ENCODE measurements at places on chromosomes 12 and 14.
A peak's percentile ranks its signal among the peaks of the same experiment; 100 is the strongest.

GRCh38 chr14:50859296-50859624 is 12.6 kb upstream of the ABHD12B start:
- DNase-seq, result no peak

- no peak for DNase-seq
These were observed 29.0 kb downstream of the CAPRIN2 start for GRCh38 chr12:30725739-30726138.

- no peak for DNase-seq
These were observed 204.0 kb downstream of the GRIN2B start for GRCh38 chr12:13777374-13777773.

GRCh38 chr14:87999277-87999676 is 5.7 kb upstream of the GPR65 start:
- DNase-seq, result no peak

DNA sequence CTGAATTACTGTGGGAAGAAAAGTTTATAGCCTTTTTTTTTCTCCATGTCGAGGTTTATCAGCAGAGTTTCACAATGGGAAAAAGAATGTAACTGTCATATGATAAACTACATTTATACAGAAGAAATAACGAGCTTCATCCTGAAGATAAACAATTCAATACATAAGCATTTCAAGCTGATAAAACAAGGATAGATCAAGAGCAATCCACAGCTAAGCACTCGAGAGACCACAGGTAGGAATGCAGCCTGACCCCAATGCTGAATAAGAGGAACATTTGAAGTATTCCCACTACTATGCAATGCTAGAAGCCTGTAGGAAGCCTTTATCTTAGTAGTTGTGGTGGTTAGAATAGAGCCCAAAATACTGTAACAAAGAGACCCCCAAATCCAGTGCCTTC is 32.6 kb upstream of the DAAM1 start:
- no peak for DNase-seq

DNA sequence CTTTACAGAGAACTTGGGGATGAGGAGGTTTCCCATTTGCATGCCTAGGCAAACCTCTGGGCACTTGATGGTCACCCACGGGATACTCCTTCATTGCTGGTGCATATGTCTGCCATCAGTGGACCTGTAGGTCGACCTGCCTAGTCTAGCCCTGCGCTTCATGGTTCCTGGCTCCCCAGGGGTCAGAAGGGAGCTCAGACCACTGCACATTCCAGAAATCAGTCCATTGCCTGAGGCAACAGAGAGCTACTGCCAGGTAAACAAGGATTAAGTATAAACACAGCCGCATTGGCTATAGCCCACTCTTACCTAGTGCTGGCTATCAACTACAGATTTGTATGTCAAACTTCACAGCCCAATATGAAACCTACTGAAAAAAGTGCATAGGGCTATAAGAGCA is 476.4 kb downstream of the SOX5 start:
- DNase-seq, result no peak

GRCh38 chr12:68924546-68924945 is 8.4 kb downstream of the CPM start:
- no peak for DNase-seq

GRCh38 chr12:116556964-116557698 is 2.0 kb upstream of the MAP1LC3B2 start:
- no peak for DNase-seq

- no peak for DNase-seq
These were observed 18.4 kb downstream of the SPIC start for GRCh38 chr12:101493556-101493955.

GRCh38 chr12:122116707-122117535 is 38.4 kb downstream of the MLXIP start:
- peak; percentile 68 for DNase-seq
